Mammary epithelial cell (primary cell): ENCODE measurements at places on chromosomes 7 and 10. TPM values are rescaled to one million over a fixed set of nuclear protein-coding genes. Genes with fewer than 3 reads are reported as not detected.

FXYD4 gene
- not detected in 2 replicates for total RNA-seq

ZNF467 gene
- total RNA-seq = 2.4 and 4.0 TPM in 2 replicates

GRCh38 chr7:137891016-137891655 is 44.4 kb upstream of the DGKI start:
- DNase-seq = no peak

GRCh38 chr10:43313901-43314300 is 47.0 kb upstream of the RASGEF1A start:
- no peak for DNase-seq

GRCh38 chr7:27329909-27330308 is 87.3 kb downstream of the EVX1 start:
- DNase-seq = no peak

DNA sequence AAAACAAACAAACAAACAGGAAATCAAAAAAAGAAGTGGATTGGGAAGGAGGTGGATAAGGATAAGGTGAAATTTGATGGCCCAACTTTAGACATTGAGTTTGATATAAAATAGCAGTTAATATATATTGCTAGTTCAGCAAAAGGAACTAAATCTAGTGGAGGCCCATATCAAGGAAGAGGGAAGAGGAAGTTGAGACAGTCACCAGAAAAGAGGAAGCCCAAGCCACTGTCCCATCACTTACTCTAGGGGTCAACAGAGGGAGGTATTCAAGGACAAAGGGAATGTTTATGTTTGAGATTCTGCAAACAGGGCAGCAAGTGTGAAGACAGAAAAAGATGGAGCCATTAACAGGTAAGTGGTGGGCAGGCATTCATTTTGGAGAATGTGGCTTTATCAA is 3.7 kb downstream of the LAMTOR4 start:
- no peak for DNase-seq
